ENCODE measurements at places on chromosomes 4 and X.

DNA sequence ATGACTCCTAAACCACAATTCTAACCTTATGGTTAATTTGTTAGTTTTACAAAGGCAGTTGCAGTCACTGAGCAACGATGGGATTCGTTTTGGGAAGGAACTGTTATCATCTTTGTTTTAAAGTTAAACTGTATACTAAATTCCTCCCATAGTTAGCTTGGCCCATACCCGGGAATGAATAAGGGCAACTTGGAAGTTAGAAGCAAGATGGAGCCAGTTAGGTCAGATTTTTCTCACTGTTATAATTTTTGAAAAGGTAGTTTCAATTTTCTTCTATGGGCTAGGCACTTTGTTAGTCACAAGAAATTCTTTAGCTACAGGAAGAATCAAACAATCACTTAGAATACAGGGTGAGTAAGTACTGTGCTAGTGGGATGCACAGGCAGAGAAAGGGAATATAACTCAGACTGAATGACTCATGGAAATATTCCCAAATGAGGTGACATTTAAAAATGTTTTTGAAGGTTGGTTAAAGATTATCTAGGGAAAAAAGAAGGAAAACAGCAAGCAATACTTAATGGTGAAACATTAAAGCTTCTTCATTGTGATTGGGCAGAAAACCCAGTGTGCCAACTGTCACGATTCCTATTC lies 153.6 kb downstream of the MAGEB17 start:
- DNase-seq, result no peak

DNA sequence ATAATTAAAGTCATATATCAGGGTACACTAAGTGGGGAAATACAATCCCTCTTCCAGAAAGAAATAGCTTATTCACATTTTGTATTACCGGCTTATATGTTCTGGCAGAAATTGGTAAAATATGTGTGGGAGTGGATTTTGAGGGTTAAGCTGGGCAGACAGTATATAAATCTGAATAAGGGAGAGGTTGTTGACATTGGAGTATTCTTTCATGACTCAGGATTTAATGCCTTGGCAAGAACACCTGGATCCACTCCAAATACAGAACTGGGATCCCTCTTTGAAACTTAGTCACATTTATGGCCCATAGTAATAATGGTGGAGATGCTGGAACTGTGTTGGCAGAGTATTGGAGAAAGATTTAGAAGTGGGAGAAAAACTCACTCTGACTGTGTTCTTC lies 54.3 kb upstream of the TET2 start:
- DNase-seq, result no peak

- DNase-seq, result peak; percentile 14
Measured at GRCh38 chrX:68261060-68261672, 172.1 kb downstream of the OPHN1 start.

DNA sequence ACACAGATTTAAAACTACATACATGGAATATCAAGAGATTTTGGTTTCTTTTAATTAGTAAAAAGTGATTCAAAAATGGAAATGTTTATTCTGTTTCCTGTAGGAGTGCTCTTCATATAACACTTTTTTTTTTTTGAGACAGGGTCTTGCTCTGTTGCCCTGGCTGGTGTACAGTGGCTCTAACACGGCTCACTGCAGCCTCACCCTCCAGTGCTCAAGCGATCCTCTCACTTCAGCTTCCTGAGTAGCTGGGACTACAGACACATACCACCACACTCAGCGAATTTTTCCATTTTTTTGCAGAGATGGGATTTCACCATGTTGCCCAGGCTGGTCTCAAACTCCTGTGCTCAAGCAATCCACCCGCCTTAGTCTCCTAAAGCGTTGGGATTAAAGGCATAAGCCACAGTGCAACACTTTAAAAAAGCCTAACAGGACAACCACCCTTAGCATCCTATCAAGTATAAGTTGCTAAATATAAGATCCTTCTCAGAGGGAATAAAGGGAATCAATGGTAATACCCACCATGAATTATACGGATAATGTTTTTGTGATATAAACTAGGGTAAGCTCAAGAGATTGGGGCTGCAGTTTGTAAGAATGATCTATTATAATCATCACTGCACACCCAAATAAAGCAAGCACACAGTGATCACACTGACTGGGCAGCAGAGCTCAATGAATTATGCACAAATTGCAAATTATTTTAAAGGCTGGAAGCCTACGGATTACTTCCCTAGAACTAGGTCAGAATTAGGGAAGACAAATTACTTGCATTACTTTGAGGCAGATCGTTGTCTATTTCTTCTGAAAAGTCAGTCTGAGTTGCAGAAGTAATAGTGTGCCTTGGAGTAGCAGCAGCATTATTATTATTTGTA lies 76.6 kb downstream of the RPS3A start:
- DNase-seq, result no peak

- no peak for DNase-seq
Measured at GRCh38 chr4:147735413-147736301, 3.8 kb downstream of the ARHGAP10 start.

GRCh38 chr4:82642331-82642730 lies 80.5 kb upstream of the TMEM150C start:
- no peak for DNase-seq

GRCh38 chr4:76407440-76408119 lies 13.4 kb downstream of the CCDC158 start:
- DNase-seq, result no peak

All from brain (organoid and tissue), 16 donors.